ENCODE measurements at places on chromosomes 6 and 20.

GRCh38 chr20:1929460-1929859 is 34.3 kb downstream of the SIRPA start:
- DNase-seq: no peak
- no peaks in the 10 kb centered on the region for H3K27me3 ChIP-seq
- no peak overlapping the region for H3K4me3 ChIP-seq
- peaks cover 6% of the 10 kb centered on the region for H3K36me3 ChIP-seq

GRCh38 chr20:60115451-60115850 is 157.2 kb downstream of the CDH26 start:
- no peak overlapping the region for H3K4me3 ChIP-seq
- H3K4me1 ChIP-seq: no peaks in the 10 kb centered on the region
- no peak for DNase-seq
- H3K27ac ChIP-seq: no peak overlapping the region

DNA sequence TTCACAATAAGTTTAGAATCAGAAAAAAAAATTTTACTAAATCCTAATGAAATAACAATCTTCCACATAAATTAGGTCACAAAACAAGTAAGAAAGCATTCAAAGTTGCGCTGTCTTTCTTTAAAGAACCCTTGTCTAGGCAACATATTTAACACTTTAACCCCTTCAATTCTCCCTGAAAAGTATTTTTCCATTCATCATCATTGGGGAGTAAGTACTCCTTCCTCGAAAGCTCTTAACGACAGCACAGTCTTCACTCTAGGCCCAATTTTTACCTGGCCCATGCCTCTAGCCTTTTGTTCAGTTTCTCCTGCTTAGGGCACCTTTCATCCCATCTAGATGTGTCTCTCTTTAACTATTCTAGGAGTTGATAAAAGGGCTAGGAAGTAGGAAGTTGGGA is 2.6 kb downstream of the TSPYL1 start:
- H3K27me3 ChIP-seq: no peaks in the 10 kb centered on the region
- H3K27ac ChIP-seq: peak overlapping the region; percentile 94
- H3K4me1 ChIP-seq: peaks cover 64% of the 10 kb centered on the region
- H3K4me3 ChIP-seq: peak overlapping the region; percentile 92

DNA sequence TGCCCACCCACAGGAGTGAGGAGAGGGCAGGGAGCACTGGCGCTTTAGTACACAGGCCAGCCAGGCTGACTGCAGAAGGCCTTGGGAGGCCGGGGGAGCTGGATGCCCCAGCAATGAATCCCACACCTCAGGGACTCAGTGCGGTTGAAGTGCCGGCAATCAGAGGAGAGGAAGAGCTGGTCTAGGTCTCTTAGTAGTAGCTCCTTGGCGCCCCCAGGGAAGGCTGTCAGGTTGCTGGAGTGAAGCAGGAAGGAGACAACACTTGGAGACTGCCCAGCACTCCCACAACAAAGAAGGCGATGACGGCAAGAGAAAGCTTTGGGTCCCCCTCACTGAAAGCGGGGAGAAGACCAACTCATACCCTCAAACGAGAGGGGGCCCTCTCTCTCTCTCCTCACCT is 8.3 kb upstream of the TNXB start:
- H3K4me3 ChIP-seq: no peak overlapping the region
- no peak for DNase-seq
- no peak overlapping the region for H3K27ac ChIP-seq
- peaks cover 6% of the 10 kb centered on the region for H3K4me1 ChIP-seq
- H3K36me3 ChIP-seq: peaks cover 58% of the 10 kb centered on the region

GRCh38 chr6:3162565-3163247 is 5.4 kb upstream of the TUBB2A start:
- no peaks in the 10 kb centered on the region for H3K36me3 ChIP-seq
- H3K4me1 ChIP-seq: peaks cover 11% of the 10 kb centered on the region
- H3K4me3 ChIP-seq: peak overlapping the region; percentile 94

GRCh38 chr20:8066662-8067061 is 47.1 kb upstream of the TMX4 start:
- H3K4me1 ChIP-seq: no peaks in the 10 kb centered on the region
- H3K27me3 ChIP-seq: no peaks in the 10 kb centered on the region
- H3K4me3 ChIP-seq: no peak overlapping the region
- H3K36me3 ChIP-seq: no peaks in the 10 kb centered on the region
- no peak for DNase-seq

DNA sequence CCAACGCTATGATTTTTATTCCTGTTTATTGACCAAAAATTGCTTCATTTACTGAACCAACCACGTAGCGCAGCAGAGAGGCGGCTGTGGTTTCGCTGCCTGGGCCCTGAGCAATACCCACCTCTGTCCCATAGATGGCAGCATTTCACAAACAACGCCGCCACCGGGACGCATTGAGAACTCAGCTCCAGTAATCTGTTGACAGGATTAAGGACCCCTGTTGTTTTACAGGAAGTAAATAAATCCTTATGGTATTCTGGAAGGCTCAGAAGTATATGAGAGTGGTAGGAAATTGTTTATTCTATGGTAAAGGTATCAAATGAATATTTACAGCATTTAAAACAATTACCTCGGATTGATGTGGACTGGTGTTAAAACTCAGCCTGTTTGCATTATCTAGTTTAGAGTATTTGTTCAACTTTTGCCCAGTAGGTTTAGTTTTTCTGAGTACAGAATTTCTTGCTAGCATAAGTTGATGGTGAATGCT is 547.9 kb upstream of the SLC35B3 start:
- no peaks in the 10 kb centered on the region for H3K27me3 ChIP-seq
- H3K36me3 ChIP-seq: no peaks in the 10 kb centered on the region
- H3K27ac ChIP-seq: no peak overlapping the region
- no peak overlapping the region for H3K4me3 ChIP-seq
- H3K4me1 ChIP-seq: no peaks in the 10 kb centered on the region

All from thoracic aorta (tissue), 2 donors.